ENCODE measurements at places on chromosomes 13 and 19.

- DNase-seq = no peak
These were observed 25.1 kb downstream of the SIPA1L3 start for GRCh38 chr19:37931881-37932655.

- no peak for DNase-seq
These were observed 56.2 kb upstream of the C13orf46 start for GRCh38 chr13:114029866-114030625.

GRCh38 chr13:111639196-111639705 is 318.8 kb downstream of the TEX29 start:
- no peak for DNase-seq

- no peak for DNase-seq
These were observed 151.1 kb downstream of the SIPA1L3 start for GRCh38 chr19:38057959-38058690.

DNA sequence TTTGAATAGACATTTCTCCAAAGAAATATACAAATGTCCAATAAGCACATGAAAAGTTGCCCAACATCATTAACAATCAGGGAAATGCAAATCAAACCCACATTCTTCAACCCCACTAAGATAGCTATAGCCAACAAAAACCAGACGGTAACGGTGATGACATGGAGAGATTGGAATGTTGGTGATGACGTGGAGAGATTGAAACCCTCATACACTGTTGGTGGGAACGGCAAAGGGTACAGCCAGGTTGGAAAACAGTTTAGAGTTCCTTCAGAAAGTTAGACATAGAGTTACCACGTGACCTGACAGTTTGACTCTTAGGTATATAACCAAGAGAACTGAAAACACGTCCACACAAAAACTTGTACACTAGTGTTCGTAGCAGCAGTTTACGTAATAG is 48.1 kb downstream of the TNFRSF19 start:
- DNase-seq = no peak

DNA sequence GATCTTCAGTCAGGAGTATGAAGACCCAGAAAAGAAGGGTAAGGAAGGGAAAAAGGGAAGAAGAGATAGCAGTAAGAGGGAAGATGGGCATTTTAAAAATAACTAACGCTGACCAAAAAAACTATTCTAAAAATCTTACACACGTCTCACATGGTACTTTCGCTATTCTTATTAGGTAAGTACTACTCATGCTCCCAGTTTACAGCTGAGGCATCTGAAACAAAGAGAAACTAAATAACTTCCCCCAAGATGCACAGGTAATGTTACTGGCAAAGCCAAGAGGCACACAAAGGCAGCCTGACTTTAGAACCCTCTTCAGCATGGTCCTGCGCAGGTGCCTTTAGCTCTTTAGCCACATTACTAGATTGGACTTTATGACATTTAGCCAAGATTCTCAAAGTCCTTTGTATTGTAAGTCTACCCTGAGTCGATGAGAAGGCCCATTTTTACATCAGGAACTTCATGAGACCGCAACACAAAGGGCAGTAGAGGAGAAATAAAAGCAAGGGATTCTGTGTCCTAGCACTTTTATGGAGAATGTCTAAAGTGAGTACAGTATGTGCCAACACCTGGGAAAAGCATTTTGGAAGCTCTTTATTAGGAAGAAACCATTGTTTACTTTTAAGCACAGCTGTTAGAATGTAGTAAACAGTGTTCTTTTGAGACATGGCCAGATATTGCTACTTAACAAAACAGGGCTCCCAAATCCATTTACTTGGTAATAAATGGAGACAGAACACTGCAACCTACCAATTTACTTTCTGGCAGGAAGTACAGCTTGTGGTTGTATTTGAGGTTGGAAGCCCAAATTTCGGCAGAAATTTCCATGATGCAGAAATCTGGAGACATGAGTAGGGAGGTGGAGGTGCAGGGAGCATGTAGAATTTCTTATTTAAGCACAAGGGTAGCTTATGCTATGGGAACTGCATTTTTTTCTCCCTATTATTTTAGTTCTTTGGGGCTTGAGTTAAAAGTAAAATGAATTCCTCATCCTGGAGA is 250.7 kb downstream of the KCTD12 start:
- DNase-seq = no peak

DNA sequence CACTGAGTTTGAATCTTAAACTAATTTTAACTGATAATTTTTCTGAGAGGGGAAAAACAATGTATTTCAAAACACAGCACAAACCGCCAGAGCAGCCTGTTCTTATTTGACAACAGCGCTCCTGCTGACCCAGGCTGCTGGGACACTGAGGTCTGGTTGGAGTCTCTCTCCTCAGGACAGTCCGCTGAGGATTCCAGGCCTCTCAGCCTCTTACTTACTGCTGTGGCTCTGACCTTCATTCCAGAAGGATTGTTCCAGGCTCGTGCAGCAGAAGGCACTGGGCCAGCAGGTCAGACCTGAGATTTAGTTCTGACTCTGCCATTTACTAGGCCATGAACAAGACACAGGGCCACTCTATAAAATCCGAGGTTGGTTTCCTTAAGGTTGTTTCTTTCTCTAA is 393.6 kb downstream of the TDRD3 start:
- no peak for DNase-seq

- no peak for DNase-seq
These were observed 145.7 kb downstream of the PCCA start for GRCh38 chr13:100234524-100235136.

DNA sequence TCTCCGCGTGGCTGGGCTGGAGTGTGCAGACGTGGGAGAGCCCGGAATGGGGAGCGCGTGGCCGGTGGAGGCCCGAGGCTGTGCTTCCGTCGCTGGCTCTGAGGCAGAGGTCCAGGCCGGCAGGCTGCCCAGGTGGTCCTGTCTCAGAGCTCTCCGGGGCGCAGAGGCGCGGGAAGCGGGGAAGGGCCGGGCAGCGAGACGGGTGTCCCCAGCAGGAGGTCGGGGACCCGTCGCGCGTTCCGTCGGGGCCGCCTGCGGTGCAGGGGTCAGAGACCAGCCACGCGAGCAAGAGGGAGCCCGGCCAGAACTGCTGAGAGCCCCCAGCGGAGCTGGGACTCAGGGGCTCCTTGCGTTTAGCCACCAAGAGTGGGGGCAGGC is 1.3 kb upstream of the C1QTNF9 start:
- no peak for DNase-seq

DNA sequence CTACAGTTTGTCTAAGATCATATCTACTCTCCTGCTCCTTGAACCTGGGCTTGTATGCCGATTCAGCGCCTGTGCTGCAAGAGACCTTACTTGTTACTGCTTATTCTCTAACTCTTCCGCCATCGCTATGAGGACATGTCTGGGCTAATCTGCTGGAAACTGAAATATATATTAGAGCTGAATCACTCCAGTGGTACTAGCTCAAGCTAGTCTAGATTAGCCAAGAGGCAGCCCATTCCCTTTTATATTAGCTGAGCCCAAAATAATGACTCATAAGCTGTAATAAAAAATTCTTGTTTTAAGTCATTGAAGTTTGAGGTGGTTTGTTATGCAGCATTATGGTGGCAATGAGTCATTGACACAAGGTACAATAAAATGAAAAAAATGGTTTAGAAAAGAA is 52.8 kb downstream of the SLC6A16 start:
- no peak for DNase-seq

DNA sequence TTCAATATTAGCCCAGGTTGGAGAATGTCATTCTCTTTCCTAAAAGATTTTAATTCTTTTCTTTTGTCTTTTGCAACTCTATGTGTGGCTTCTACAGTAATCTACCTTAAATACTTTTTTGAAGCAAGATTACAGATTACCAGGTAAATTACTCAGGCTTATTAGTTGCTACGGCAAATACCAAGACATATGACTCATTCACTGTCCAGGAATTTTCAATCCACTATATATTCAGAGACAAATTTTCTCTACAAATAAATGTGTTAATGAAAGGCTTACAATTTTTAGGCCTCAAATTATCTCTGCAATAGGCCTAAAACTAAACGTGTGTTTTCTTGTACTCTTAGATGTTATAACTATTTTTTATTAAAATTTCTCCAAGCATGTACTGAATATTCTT is 631.3 kb downstream of the DIAPH3 start:
- no peak for DNase-seq

DNA sequence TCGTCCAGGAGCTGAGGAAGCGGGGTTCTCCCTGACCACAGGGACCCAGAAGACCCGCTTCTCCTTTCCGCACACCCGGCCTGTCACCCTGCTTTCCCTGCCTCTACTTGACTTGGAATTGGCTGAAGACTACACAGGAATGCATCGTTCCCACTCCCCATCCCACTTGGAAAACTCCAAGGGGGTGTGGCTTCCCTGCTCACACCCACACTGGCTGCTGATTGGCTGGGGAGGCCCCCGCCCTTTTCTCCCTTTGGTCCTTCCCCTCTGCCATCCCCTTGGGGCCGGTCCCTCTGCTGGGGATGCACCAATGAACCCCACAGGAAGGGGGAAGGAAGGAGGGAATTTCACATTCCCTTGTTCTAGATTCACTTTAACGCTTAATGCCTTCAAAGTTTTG is 18.9 kb downstream of the VASP start:
- no peak for DNase-seq

GRCh38 chr13:98208606-98209005 is 31.5 kb upstream of the RNF113B start:
- DNase-seq = no peak

DNA sequence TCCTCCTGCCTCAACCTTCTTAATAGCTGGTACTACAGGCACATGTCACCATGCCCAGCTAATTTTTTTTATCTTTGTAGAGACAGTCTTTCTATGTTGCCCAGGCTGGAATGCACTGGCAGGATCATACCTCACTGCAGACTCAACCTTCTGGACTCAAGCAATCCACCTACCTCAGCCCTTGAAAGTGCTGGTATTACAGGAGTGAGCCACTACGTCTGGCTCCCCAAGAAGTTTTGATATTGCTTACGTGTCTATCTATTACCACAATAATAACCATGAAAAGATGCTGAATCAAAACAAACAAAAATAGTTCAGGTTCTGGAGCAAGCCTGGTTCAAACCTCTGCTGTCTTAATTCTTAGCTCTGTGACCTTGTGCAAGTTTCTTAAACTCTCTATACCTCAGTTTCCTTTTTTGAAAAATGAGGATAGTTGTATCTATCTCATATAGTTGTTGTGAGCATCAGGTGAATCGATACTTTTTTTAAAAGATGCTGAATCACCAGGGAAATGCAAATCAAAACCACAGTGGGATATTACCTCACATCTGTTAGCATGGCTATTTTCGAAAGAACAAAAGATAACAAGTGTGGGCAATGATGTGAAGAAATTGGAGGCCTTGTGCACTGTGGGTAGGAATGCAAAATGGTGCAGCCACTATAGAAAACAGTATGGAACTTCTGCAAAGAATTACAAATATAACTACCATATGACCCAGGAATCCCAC is 19.0 kb upstream of the LEUTX start:
- DNase-seq = no peak

Data from activated CD4-positive, alpha-beta T cell treated with anti-CD3 and anti-CD28 coated beads, Interleukin-2, amount 50 U/mL, for 4 hours (primary cell).